ENCODE measurements at places on chromosomes 4 and X.

- no peak for DNase-seq
Measured at GRCh38 chrX:49233887-49234555, 881 bp upstream of the CACNA1F start.

- no peak for DNase-seq
Measured at GRCh38 chrX:70042399-70043371, 7.1 kb downstream of the AWAT2 start.

DNA sequence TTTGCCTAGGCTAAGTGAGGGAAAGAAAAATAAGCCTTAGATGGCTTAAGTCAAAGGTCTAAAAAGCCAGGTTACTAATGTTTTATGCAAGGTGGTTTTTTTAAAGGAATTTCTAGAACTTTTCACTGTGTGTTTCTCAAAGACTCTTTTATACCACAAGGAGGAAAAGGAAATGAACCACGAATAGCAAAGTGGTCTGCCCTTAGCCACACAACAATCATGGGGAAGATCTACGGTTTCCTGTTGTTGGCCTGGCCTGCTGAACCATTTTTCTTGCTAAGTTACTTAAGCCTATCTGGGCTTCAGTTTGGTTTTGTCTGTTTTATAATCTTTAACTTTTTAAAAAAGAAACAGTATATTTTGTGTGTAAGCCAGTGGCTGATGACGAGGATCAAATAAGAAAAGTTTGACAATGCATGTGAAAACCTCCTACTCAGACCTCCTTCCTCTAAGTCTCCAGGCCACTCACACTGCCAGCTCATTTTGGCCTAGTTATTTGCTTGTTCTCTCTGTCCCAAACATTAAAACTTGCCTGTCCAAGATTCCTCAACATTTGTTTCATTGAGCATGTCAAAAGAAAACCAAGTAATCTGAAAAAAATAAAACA, 56.7 kb upstream of the COL25A1 start:
- no peak for DNase-seq

- DNase-seq, result no peak
Measured at GRCh38 chr4:169238445-169238844, 32.3 kb downstream of the SH3RF1 start.

DNA sequence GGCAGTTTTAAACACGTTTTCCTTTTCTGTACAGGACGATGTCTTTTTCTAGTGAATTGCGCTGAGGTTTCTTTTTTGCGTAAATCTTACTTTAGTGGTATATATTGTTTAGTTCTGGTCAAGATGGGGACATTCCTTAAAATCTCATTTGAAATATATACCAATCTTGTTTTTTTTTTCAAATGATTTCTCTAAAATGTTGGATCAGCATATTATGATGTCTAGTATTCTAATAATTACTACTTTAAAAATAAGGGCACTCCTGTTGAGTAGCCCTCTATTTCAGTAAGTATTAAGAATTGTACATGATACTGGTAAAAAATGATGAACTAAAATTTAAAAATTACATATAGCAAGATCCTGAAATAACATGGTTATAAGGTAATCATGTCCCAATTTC, 224.1 kb upstream of the ARHGAP24 start:
- no peak for DNase-seq

- DNase-seq, result no peak
Measured at GRCh38 chr4:127214931-127215330, 417.8 kb upstream of the INTU start.

DNA sequence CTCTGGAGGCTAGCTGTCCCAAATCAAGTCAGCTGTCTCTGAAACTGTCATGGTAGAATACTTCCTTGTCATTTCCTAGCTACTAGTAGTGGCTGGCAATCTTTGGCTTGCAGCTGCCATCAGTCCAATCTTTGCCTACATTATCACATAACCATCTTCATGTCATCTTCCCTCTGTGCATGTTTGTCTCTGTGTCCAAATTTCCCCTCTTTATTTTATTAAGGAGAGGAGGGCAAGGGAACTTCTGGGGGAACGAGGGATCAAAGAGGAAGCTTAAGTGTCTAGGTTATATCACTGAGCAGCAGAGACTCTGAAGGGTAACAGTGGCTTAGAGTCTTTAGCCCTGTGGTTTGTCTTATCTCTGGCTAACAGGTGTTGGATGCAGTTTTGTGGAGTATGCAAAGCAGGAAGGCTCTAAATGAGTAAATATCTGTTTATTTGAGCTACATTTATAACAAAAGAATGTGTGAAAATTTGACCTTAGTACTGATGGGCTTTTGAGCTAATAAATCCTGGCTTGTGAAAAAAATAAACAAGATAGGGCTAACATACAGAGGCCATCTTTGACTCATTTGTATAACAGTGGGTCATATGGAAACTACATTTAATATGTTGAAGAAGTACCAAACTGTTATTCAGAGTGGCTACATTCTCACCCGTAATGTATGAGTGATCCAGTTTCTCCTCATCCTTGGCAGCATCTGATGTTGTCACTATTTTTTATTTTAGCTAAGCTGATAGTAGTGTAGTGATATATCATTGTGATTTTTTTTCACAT, 49.4 kb upstream of the ENOX2 start:
- DNase-seq, result no peak

Data from activated T-helper 1 cell treated with anti-CD3 and anti-CD28 coated beads, Interleukin-2, amount 50 U/mL, for 16 hours (primary cell).